Head of caudate nucleus (tissue), 42 donors: ENCODE measurements at places on chromosomes 1 and 21.

- DNase-seq = no peak
These were observed 26.5 kb downstream of the UTS2 start for GRCh38 chr1:7826363-7826762.

- DNase-seq = no peak
These were observed 58.6 kb upstream of the USP25 start for GRCh38 chr21:15671188-15671587.

GRCh38 chr1:245876586-245876985 lies 630.5 kb downstream of the SMYD3 start:
- no peak for DNase-seq

DNA sequence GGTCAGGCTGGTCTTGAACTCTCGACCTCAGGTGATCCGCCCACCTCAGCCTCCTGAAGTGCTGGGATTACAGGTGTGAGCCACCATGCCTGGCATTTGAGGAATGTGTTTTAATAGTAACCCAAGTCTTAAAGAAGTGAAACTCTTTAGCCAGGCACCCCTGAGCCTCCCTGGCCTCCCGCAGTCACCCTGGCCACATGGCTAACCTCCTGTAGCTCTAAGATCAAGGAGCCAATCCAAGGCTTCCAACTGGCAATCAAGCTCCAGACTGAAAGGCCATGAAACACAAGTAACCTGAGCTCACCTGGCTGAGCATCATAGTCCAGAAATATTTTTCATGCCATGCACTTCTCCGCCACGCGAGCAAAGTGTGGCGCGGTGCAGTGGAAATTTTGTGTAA lies 84.3 kb downstream of the LTN1 start:
- no peak for DNase-seq

GRCh38 chr1:245679821-245680780 lies 525.3 kb downstream of the KIF26B start:
- DNase-seq = no peak

DNA sequence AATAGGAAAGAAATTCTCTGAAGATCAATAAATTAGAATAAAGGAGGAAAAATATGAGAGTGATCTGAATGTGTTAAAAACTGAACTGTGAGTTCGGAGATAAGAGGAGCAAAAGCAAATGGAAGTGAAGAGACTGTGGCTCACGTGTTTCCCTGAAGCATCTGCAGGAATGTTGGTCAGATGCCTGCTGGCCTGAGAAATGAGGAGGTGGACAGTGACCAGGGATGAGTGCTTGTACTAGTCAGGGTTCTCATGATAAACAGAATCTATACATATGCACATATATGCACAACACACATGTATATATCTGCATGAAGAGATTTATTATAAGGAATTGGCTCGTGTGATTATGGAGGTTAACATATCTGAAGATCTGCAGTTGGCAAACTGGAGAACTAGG lies 103.4 kb upstream of the TIAM1 start:
- no peak for DNase-seq

GRCh38 chr1:66383168-66383567 lies 150.8 kb upstream of the SGIP1 start:
- DNase-seq = no peak

DNA sequence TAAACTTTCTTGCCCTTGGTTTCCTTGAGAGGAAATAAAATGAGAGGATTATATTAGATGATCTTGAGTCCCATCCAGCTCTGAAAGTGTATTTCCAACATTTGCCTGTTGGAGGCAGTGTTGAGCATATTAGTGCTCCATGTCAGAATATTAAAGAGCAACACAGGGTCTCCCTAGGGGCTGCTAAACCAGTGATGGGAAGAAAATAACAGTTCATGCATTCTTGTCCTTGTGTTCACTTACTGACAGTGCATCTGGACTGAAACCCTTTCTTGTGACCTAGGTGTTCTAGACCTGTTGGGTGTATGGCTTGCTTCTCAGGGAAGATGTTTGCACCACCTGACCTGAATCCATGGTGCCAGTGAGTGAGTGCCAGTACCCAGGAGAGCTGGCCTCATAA lies 124.7 kb upstream of the KIAA0040 start:
- no peak for DNase-seq

- DNase-seq = no peak
These were observed 30.7 kb upstream of the IL20 start for GRCh38 chr1:206834711-206835110.

GRCh38 chr21:39332175-39332574 lies 16.7 kb downstream of the HMGN1 start:
- no peak for DNase-seq

DNA sequence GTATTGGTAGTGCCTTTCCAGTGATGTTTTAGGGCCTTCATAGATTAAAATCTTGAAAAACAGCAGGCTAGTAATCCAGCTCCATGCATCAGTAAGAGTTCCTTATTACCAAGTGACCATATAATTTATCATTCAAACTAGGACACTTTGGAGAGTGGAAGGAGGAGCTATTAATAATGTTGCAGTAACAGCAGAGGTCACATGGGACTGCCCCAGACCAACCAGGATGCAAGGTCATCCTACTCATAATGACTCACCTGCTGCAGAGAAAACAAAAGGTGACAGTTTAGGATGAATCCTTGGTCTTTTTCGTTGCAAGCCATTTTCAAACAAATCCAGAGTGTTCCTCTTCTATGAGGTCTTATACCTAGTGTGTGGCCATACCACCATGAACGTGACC lies 187.4 kb downstream of the NUF2 start:
- DNase-seq = no peak

DNA sequence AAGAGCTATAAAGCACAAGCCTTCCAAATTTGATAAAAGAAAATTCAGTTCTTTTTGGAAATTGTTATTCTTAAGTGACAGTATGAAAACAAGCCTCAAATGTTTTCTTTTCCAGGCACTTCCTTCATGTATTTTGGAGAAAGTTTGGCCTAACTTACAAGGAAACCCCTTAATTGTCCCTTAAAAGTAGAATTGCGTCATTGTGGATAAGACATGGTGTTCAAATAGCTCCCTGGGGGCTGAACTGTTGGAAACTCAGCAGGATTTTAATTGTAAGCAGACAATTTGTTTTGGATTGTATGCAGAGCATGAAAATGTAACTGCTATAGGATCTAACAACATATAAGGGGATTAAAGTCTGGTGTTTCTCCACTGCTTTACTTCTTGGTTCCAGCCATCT lies 35.4 kb upstream of the FGGY start:
- no peak for DNase-seq

DNA sequence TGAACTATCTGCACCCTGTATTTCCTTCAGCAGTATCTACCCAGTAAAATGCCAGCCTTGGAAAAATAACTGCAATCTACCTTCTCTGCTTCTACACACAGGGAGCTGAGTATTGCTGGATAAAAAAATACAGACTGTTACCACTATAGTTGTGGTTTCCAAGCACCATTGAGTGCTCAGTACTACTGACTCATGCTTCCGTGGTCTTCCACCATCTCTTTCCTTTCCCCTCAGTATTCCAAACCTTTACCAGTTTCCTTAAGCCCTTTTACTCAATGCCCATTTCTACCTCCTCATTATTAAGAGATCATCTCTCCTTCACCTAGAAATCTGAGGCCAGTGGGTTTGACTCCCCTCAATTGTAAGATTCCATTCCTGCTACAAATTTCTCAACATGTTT lies 23.8 kb downstream of the GLMN start:
- DNase-seq = no peak

DNA sequence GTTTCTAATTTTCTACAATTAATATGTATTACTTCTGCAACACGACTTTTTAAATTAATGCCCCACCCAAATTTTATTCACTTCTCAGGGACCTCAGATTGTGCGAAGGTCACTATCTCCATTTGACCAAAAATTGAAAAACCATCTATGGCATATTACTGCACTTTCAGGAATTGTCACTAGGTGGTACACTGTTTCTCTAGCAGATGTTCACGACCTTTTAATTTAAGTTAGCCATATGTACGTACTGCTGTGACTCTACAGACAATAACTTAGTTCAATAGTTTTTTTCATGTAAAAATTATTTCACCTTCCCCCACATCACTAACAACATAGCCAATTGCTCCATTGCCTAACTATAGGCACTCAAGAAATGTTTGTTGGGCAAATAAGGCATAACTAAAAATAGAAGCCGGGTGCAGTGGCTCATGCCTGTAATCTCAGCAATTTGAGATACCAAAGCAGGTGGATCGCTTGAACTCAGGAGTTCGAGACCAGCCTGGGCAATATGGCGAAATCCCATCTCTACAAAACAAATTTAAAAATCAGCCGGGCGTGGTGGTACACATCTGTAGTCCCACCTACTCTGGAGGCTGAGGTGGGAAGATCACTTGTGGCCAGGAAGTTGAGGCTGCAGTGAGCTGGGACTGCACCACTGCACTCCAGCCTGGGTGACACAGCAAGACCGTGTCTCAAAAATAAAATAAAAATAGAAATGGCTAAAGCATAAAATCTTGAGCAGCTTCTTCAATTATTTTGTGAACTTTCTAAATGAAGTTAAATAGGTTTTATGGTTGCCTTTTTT lies 75.7 kb upstream of the PKN2 start:
- DNase-seq = no peak

DNA sequence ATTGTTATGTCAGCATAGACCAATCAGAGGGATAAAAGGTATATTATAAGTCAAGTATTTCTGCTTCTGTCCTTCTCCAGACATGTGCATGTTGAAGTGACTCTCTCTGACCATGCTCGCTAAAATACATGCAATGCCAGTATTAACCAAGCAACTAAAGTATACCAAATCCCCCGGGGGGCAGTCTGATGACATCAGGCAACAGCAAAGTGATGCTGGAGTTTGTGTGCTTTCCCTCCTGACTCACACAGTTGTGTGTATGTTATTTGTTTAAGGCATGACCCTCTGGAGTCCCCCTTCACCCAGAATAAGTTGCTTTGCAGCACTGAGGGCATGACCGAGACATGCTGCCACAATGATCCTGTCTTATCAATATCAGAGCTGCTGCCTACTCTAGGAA lies 2.1 kb downstream of the BRINP2 start:
- DNase-seq = no peak

DNA sequence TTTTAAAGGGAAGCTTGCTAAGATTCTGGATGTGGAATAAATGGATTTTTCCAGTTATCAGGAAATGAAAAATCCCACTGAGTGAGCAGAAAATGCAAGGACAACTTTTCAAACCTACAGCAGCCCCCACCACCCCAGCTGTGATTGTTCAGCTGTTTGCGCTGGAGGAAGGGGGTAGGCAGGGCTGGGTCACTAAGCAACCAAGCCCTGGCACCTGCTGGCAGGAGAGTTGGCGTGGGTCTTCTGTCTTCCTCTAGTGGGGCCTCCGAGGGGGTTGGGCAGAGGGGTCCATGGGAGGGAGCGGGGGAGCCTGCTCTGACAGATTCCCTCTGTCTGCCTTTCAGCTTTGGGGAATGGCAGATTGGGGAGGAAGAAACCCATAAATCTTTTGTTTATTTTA lies 45.3 kb downstream of the EIF2D start:
- no peak for DNase-seq

DNA sequence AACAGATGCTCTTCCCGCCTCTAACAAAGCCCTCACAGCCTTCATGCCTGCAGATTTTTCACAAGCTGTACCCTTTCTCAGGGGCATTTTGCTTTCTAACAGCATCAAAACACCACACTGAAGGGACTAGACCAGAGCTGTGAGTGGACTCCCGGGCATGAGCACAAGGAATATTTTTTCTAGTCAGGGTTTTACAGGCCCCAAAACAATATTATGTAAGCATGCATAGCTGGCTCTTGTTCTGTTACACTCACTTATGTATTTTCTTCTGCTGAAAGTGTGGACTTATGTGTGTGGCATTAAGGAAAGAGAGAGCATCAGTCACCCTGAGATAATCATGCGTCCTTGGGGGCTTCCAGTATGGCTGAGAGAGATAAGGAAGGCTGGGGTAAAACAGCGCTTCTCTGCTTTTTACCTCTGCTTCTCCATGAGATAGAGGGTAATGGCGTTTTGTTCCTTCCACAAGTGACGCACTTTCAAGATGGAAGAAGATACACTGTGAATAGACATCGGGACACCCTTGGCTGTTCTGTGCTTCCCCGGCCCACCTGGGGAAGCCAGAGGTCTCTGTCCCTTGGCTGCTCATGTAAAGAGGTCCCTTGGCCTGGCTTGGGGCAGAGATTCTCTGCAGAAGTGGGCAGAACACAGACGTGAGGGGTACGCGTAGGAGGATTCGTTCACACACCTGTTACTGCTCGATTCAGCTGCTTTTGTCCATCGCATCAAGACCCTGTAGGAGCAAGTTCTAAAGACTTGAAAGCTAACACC lies 266.7 kb upstream of the RAB4A start:
- DNase-seq = no peak

DNA sequence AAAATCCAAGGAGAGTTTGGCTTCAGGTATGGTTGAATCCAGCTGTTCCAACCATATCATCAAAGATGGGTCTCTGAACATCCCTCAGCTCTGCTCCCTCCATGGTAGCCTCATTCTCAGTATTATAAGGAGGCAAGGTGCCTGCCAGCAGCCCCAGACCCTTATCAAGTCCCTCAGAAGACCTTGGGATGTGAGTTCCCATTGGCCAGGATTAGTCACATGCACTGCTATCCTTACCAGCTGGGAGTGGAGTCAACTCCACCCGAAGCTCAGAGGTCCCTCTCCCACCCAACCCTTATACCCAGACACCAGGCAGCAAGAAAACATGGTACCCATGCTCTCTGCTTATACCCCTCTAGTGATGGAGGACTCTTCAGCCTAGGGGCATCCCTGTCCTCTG lies 153.7 kb upstream of the ZBTB40 start:
- no peak for DNase-seq

- no peak for DNase-seq
These were observed 6.2 kb downstream of the TUFT1 start for GRCh38 chr1:151546011-151546925.

DNA sequence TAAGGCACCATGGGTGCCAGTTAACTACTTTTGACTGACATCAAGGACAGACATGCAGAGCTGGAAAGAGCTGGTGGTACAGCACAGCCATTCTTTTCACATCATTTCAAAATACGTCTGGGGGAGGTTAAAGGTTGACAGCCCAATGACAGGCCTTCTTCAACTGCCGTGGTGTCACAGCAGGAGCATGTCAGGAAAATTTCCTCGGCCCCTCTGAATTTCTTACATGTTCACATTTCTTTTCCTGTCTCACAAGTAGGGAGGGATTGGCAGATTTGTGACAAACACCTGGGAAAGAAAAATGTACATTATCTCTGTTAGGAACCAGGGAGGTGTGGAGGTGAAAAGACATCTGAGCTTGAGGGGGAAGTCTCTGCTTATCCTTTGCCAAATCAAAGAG lies 279.1 kb downstream of the SPATA17 start:
- DNase-seq = no peak
